ENCODE measurements at places on chromosomes 7 and 10.

DNA sequence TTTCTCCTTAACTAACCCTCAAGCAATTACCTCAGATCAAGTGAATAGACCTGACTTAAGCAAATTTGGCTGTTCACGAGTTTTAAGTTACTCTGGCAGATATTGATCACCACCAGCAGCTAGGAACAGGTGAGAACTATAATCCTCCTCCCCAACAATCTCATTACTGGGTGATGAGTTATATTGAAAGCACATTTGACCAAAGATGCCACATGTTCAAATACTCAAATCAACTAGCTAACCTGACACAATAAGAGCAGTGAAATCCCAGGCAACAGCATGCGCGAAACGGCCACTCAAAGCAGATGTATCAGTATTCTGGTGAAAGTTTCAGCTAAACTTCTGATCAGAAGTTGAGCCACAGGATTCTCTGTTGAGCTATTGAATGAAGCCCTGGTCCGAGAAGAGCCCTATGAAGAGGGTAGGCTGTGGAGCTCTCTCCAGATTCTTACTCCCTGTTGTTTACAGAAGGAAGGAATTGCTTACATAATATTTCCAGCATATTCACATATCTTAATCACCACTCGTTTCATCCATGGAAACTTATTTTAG lies 52.6 kb downstream of the CAV1 start:
- DNase-seq: no peak

DNA sequence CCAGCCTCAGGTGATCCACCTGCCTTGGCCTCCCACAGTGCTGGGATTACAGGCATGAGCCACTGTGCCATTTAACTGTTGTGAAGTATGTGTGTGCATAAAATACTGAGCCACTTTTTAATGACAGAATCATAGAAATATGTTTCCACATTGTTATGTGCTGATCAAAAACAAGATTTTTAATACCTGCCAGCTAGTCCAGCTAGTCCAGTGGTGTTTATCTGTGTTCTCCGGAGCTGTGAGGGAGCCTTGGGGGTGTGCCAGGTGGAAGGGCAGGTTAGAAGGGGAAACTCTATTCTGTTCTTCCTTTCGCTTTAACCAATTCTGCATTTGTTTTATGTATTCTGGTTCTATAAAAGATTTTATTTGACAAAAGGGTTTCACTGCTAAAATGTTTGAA lies 7.0 kb downstream of the FAM221A start:
- no peak for DNase-seq

DNA sequence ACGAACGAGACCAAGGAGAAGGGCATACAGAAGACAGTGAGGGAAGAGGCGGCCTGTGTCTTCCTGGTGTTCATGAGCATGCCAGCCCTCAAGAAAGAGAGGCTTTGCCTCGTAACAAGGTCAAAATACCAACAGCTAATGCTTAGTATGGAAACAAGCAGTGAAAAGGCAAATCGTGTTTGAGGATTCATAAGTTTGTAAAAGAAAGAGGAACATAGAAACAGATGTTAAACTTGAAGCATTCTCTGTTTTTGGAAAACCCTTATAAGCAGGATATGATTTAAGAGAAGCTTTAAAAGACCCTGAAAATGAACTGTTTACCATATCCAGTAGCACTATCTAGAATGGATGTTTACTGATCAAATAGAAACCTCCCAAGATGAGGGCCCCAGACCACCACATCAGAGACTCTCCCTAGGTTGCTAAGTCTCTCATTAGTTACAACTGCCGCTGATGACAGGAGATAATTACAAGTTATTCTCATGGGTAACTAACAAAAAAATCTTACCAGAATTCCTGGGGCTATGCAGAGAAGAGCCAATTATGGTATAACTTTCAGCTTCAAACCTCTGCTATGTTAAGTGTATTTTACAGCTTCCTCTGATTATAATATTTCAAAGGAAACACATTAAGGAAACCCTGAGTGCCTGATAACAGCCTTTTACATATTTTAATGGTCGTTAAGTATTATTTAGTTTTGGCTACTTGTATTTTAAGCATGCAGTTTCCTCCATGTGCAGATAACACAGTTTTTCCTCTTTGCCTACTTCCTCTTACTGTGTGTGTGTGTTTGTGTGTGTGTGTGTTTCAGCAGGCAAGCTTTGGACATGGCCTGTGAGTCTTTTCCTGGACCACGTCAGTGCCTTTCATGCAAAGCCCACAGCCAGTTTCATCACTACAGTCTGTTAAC lies 17.9 kb downstream of the JCAD start:
- no peak for DNase-seq

- DNase-seq: no peak
These were observed 259.6 kb upstream of the PPP2R2D start for GRCh38 chr10:131641231-131641630.

GRCh38 chr7:29494350-29494749 lies 69.3 kb upstream of the PRR15 start:
- no peak for DNase-seq

DNA sequence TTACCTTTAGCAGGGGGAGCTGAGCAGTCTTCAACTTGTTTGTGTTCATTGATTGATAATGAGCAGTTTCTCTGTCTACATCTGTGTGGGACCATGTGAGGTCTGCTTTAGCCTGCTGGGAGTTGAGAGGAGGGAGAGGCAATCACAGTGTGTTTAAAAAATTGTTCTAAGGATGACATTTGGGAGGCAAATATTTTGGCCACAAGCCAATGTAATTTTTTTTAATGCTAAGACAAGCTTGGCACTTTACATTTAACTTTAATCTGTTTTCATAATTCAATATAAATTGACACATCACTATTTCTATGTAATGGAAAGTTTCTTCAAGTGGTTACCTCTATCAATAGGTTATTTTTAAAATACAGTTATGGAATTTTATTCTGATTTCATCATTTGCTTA lies 55.9 kb upstream of the SEMA3A start:
- no peak for DNase-seq

DNA sequence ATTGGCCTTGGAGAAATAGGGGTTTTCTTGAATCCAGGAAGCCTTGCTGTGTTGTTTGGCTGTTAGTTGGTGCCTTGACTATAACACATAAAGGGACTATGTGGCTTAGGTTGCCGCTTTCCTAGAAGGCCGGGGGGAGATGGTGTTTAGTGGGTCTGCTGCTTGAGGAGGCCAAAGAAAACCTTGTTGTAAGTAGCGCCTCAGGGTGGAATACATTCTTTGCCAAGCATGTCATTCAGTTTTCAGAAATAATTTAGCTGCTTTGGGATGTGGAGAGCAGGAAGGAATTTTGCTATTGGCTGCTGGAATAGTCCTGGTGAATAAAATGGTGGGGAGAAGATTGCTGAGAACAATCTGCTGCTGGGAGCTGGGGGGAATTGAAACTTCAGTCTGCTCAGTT lies 132.9 kb upstream of the WNT16 start:
- no peak for DNase-seq

- no peak for DNase-seq
These were observed 28.4 kb downstream of the MPLKIP start for GRCh38 chr7:40105879-40106473.

GRCh38 chr7:94425546-94425945 lies 30.9 kb downstream of the COL1A2 start:
- no peak for DNase-seq

DNA sequence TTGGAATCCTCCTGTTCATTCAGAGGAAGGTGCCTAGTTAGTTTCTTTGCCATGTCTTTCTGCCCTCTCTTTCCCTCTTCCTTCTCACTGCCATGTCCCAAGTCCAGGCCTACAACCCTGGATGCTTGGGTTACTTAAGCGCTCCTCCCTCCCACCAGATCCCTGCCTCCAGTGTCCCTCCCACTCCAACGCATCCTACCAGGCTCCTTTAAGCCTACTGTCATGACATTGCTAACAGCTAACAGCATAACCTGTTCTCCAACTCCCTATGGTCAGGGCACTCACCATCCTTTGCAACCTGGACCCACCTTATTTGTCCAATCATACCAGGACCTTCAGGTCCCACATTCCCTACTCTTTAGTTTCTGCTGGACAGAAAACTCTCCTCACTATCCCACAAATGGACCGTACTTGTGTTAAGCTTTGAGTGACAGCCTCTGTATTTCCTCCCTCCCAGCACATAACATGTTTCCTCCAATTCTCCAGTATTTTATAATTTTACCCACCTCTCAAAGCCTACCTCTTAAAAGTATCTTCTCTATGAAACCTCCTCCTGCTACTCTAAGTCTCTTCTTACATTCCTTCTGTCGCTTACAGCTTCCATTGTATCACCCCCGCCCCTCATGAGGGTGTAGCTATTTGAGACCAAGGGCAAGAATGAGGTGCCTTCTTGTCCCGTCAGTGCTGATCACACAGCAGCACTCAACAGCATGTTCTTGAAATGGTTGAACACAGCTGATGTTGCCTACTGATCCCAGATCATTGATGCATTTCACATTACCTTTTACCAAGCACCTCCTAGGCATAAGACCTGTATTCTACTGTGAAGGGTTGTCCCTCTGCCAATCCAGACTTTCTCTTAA lies 1.7 kb downstream of the BLNK start:
- no peak for DNase-seq

DNA sequence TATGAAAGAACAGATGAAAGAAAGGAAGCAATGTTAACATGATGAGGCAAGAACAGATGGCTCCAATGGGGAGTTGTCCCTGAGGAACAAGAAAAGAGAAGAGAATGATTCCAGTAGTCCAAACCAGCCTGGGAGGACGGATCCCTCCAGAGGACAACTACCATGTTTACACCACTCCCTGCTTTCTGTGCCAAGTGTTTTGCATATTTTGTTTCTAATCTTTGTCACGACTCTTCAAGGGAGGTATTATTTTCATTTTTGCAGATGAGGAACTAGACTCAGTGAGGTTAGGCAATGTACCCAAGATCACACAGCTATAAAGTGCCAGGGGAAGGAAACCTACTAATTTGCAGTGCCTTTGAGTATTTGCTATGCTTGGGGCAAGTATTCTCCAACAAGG lies 116.2 kb downstream of the PARP12 start:
- no peak for DNase-seq

GRCh38 chr7:92723943-92724342 lies 112.4 kb downstream of the CDK6 start:
- DNase-seq: no peak

GRCh38 chr7:913736-914520 lies 37.6 kb downstream of the GET4 start:
- no peak for DNase-seq

DNA sequence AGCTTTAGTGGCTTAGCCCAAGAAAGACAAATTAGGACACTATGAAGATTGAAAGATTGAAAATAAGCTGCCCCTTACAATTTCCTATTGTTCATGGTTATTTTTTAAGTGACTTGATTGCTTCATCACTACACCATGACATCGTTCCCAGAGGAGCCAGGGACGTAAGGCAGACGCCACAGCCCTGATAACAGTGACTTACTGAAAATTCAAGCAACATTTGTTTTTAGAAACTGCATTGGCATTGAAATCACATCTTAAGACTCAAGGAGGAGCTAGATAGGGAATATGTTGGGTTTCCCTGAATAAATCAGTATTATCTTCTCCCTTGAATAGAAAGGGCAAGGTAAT lies 38.7 kb upstream of the ANK3 start:
- no peak for DNase-seq

All from activated naive CD4-positive, alpha-beta T cell (primary cell).